RKO (cell line): ENCODE measurements at places on chromosomes 1 and 21.
A peak's percentile ranks its signal among the peaks of the same experiment; 100 is the strongest.

- DNase-seq, result peak; percentile 65
Measured at GRCh38 chr1:203306089-203306964, 1.0 kb downstream of the BTG2 start.

GRCh38 chr21:26881504-26882228 lies 36.5 kb upstream of the ADAMTS1 start:
- peak; percentile 18 for DNase-seq

GRCh38 chr1:217379336-217379735 lies 251.6 kb downstream of the GPATCH2 start:
- DNase-seq, result no peak

DNA sequence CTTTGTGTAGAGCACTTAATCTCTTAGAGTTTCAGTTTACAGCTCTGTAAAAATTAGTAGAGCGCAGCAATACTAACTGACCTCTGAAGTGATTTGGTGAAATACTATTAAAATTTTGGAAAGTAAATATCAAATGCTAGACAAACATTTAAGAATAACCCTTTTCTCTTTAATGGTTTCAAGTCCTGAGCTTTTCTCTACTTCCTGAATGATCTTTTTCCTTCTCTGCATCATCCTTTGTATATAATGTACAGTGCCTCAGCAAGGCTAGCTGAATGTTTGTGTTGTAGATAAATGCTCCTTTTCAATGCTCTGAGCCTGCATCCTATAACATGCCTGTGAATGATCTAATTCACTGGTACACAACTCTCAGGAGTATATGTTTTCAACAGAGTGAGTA lies 272.9 kb downstream of the ADGRL2 start:
- DNase-seq, result no peak

DNA sequence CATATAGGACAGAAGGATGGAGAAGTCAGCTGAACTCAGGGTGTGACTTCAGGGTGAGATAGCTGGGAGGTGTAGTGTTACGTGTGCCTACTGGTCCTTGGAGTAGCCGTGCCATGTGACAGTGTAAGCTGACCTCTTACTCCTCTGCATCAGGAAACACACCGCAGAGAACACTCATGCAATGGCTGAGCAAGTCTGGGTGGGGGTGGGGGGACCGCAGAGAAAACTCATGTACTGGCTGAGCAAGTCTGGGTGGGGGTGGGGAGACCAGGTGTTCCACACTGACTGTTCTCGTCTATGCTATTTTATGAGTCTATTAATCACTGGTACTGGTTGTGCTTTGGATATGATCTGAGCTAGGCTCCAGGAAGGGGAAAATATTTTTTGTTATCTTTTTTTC lies 233.1 kb downstream of the PAPPA2 start:
- DNase-seq, result peak; percentile 43

- peak; percentile 10 for DNase-seq
Measured at GRCh38 chr1:69613414-69613813, 45.7 kb downstream of the LRRC7 start.

GRCh38 chr1:155776414-155776813 lies 80.6 kb downstream of the GON4L start:
- DNase-seq, result no peak

GRCh38 chr1:204454476-204454875 lies 40.1 kb downstream of the PIK3C2B start:
- no peak for DNase-seq
